Activated CD4-positive, alpha-beta T cell treated with anti-CD3 and anti-CD28 coated beads, Interleukin-2, Interleukin-4, amounts not matched to agents 100 ng/mL and 50 ng/mL, durations not matched to agents 16 hours and 8 hours (primary cell): ENCODE measurements at places on chromosomes 4 and X.

- no peak for DNase-seq
These were observed 24.1 kb upstream of the OCIAD2 start for GRCh38 chr4:48930654-48931053.

DNA sequence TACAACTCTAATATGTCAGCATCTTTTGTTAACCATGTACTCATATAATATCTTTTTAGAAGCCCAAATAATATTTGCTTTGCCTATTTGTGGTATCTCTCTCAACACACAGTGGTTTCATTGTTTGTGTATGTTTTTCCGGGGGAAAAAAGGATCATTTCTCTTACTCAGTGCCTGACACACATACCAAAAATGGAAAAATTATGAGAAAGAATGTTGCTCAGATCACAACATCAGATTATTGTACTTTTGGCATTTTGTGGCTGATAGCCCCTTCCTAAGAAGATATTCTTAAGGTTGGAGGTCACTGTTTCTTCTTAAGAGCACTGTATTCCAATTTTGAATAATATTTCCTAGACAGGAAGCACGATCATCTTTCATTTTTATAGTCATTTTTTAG is 93.6 kb downstream of the PDLIM5 start:
- no peak for DNase-seq

DNA sequence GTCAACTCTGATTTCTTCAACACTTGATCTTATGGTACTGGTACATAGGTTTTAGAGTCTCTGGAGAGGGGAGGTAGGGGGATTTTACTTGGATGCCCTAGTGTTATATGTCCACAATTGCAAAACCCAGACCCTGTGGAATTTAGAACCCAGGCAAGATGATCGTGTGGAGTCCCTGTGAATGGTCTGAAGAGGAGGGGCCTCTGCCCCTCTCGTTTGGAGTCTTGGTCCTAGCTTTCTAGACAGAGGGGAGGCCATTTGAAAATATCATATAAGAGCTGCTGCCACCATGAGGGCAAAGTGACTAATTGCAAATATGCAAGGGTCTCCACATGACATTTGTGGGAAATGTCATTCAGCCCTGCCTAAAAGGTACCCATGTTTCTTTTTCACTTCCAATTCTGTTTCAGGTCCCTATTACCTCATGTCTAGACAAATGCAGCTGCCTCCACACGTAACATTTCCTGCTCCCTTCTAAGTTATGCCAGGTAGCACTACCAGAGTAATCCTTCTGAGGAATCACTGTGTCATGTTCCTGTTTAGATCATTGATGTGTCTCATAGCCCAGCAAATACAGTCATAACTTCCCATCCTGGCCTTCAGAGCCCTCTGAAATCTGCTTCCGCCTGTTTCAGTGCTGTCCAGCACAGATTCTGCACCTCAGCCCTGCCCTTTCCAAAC is 126.8 kb downstream of the KLHL8 start:
- DNase-seq, result peak; percentile 58

DNA sequence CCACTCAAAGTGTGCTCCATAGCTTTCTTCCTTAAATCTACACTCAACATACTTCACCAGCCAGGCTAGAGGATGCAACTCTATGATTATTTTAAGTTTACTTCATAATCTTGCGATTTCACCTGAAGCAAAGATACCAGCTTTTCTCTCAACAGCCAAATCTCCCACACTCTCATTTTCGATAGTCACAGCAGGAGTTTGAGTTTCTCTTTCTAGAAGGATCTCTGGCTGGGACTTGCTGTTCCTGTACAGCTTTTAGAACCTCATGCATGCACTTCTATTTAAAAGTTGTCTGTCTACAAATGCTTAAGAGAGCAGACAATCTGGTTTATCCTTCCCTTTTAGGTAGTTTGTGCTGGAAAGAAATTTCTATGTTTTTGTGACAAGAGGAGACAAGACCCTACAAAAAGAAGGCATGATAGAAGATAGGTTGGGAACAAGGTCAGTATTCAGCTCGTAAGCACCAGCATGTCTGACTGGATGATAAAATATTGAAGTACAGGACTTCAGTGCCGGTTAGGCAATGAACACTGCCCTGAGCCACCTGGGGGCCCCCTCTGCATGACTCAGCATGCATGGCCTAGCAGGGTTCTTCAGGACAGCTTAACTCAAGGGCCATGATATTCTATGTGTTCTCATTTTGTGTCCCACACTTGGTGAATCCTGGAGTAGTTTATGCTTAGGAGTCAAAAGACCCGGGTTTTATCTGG is 65.6 kb downstream of the ATXN3L start:
- no peak for DNase-seq

DNA sequence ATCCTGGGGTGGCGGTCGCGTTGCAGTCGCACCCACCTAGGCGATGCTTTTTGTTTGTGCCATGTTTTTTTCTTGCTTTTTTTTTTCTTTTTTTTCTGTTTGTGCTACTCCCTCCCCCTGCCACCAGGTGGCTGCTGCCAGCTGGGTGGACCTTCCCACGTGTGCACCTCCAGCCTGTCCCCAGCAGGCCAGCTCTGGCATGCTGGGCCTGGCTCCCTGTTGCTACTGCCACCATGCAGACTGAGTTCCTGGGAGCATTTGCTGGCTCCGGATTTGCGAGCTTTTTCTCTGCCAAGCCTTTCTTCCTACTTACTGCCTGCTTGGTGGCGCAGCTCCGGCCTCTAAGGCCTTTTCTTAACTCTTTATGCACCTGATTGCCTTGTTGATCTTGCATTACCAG is 161.2 kb upstream of the WDFY3 start:
- no peak for DNase-seq

DNA sequence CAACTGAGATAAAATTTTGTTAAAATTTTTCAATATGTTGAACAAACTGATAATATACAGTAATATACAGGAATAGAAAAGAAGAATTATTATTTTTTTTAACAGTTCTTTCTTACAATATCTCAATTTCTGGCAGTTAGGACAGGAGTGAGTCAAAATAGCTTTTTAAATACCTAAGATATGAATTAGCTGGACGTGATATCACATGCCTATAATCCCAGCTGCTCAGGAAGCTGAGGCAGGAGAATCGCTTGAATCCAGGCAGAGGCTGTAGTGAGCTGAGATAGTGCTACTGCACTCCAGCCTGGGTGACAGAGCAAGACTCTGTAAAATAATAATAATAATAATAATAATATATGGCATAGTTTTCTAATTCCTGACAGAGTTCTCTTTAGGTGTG is 1039.3 kb downstream of the STPG2 start:
- DNase-seq, result no peak

DNA sequence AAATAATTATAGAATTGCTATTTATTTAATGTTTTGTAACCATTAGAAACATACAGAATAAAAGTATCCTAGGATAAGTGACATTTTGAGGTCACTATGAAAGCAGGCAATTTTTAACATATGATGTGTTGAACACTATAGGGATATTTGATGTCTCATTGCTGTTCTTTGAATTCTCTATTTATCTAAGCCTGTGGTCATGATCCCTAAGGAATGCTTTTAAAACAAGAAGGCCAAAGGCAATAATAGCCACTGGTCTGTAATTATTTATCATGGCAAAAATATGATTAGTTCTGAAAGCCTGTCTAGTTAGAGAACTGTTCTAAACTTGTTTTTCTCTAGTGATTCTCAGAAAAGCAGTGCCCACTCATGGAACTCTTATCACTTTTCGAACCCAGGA is 186.6 kb downstream of the RPA4 start:
- DNase-seq, result no peak

DNA sequence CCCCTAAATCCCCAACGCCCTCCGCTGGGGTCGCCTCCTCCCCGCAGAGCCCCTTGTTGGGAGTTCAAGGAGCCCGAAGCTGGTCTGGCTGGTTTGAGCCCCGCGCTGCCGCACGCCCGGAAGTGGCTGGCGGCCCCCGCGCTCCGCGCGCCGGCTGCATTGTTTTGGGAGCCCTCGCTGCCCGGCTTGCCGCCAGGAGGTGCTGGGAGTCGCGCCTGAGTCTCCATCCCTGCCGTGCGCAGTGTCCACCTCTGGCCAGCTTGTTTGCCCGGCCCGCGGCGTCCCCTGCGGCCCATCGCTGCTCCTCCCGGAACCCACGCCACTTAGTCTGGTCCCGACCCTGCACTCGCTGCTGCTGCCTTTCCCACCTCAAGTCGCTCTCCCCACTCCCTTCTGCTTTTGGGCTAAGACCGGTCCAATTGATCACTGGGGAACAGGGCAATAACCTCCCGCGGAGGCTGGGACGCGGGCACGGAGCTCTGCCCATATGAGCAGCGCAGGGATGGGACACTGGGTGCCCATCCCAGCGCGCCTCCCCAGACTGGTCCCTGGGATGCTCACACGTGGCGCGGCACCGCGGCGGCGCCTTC is 2.2 kb upstream of the SFRP2 start:
- DNase-seq, result no peak

DNA sequence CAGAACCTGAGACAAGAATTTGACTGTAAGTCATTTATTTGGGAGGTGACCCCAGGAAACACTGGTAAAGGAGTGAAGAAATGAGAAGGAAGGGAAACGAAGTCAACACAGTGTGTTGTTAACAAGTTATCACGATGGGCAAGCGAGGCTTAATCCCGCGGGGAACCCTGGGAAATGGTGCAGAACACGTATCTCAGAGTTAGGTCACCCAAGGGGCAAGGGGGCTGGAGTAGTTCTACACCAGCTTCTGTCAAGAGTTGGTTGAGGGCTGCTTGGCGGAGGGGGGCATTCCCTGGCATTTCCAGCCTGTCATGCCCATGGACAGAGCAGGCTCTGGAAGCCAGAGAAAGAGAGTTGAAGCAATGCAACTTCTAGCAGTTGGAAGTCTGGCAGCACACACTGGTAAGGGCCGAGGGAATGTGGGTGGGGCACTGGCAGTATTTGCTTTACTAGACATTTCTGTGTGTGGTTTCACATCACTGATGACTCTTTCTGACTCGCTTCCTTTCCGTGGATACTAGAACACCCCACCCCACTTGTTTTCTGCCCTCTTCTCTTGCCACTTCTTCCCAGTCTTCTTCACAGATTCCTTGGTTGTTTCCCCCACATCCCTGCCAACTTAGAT is 52.2 kb upstream of the ADGRG2 start:
- no peak for DNase-seq

DNA sequence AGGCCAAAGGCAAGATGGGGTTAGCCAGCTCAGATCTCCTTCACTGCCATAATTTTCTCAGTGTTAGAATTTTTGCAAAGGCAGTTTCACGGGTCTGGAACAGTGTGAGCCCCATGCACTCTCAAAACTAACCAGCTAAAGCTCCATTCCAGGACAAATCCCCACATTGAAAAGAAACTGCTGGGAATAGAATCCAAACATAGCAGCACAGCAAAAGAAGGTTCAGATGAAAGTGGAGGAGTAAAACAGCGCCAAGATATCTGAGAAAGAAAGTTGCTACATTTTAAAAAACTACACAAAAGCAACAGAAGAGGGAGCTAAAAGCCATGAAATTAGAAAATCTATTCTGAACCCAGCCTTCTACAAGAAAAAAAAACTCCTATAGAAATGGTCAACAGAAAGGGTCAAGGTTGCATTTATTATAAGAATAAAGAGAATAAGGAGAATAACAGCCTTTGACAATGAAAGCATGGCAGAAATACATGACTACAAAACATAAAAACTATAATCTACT is 39.6 kb upstream of the SLC7A3 start:
- DNase-seq, result no peak

DNA sequence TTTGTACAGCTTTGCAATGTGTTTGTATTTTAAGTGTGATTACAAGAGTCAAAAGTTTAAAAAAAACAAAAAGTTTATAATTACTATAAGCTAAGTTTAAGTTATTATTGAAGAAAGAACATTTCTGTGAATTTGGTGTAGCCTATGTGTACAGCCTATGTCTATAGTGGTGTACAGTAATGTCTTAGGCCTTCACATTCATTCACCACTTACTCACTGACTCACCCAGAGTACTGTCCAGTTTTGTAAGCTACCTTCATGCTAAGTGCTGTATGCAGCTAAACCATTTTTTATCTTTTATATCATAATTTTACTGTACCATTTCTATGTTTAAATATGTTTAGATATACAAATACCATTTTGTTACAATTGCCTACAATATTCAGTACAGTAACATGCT is 182.3 kb downstream of the RPA4 start:
- no peak for DNase-seq

GRCh38 chr4:3660928-3661515 is 105.2 kb upstream of the ADRA2C start:
- no peak for DNase-seq

GRCh38 chr4:122758033-122758432 is 25.5 kb downstream of the BBS12 start:
- DNase-seq, result peak; percentile 45

- no peak for DNase-seq
These were observed 978 bp downstream of the HS6ST2 start for GRCh38 chrX:132957211-132958090.

GRCh38 chr4:1979477-1980196 is 29.1 kb downstream of the NELFA start:
- no peak for DNase-seq

GRCh38 chrX:99301990-99302389 is 1108.1 kb downstream of the PCDH19 start:
- DNase-seq, result no peak

GRCh38 chr4:56128213-56128612 is 179.5 kb downstream of the CEP135 start:
- DNase-seq, result no peak

DNA sequence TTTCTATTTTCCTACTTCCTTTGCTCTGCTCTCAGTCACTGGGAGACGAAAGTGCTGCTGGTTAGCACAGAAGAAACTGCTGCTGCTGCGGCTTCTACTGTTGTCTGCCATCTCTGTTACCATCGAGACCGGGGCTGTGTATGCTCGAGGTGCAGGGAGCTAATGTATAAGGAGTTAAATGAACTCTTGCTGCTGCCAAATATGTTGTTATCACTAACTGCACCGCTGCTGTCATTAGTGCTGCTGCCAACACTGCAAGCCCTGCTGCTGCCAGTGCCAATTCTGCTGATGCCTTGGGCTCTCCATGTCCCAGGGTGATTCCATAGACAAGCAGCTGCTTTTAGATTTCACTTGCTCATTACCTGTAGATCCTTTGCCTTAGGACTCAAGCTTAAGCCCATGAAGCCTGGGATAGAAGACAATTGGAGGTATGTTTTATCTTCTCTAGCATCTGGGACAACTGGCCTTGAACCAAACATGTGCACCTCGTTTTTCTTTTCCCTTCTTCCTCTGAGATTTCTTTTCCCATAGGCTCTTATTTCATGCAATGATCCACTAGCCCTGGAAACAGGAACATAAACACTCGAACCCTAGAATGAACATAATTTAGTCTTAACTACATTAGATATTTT is 107.8 kb downstream of the CCSER1 start:
- no peak for DNase-seq

DNA sequence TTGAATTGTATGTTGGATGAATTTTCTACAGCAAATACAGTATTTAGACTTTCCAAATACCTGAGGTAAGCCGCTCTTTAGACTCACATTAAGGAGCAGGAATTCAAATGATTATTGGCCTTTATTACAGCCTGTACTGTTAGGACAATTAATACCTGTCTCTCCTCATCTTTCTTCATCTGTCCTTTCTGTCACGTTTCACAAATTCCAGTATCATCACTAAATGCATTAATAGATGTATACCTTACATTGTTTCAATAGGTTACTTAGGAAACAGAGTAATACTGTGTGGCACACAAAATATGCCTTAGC is 1.2 kb downstream of the FAM241A start:
- DNase-seq, result no peak
